Stimulated activated CD8-positive, alpha-beta memory T cell treated with anti-CD3 and anti-CD28 coated beads, Interleukin-4, amount 100 ng/mL, for 1 hour (primary cell): ENCODE measurements at places on chromosomes 6 and 20.

GRCh38 chr6:107152638-107153430 is 37.5 kb upstream of the BEND3 start:
- DNase-seq, result no peak

DNA sequence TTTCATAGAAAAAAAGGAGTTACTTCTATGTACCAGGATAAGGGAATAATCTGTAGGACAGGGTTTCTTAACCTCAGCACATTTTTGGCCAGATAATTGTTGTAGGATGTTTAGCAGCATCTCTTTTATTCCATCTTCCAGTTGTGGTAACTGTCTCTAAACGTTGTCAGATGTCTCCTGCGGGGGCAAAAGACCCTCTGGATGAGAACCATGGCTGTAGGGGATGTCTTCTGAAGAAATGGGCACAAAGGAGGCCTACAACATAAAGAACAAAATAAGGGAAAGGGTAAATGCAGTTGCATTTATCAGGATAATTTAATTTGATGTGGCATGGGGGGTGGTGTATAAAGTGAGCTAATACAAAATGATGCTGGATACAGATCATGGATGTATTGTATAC is 4.1 kb upstream of the FBXO5 start:
- no peak for DNase-seq

GRCh38 chr6:34961574-34961973 is 72.5 kb downstream of the ANKS1A start:
- no peak for DNase-seq

DNA sequence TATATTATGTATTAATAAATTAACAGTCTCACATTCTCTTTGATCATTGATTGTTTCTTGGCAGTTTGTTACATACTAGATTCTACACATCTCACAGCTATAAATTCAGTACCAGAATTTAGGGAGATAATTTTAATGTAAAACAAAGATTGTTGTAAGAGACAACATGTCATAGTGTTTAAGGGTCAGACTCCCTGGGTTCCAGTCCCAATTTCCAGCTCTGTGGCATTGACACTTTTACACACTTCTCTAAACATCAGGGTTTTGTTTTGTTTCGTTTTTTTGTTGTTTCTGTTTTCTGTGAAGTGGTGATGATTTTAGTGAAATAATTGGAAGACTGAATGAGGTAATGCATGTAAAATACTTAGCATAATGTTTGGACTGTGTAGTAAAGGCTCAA is 19.9 kb downstream of the ADGRB3 start:
- DNase-seq, result no peak

DNA sequence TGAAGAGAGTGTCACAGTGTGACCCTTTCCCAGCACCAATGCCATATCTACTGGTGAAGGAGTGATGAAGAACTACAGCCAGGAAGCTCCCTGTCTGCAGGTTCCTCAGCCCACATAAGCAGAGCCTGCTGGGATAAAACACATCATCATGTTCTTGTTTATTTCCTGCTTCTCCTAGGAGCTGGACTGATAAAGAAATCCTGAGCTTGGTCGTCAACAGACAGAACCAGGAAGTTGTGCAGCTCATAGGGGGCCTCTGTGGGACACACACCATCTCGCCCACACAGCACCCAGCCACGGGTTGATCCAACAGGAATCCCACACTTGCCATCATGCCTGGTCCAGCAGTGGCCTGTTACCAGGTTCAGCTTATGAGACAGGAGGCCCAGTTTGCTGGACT is 2.8 kb upstream of the CSTL1 start:
- DNase-seq, result no peak

DNA sequence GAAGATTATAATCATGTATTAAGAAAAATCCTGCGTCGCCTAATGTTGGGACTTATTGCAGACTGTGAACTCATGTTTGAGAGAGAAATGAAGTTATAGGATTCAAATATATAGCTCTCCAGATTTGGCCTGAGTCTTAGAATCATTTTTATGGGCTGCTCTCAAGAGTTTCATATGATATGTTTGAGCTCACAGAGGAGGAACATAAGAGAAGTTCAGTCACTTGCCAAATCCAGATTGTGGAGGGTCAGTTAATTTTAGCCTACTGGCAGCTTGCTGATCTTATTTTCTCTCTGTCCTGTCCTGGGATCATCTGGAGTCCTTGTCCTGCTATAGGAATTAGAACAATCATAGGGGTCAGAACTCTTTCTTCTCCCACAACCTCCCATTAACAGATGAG is 186.1 kb upstream of the SUPT3H start:
- no peak for DNase-seq

- no peak for DNase-seq
These were observed 89.7 kb downstream of the MDGA1 start for GRCh38 chr6:37607944-37608343.

DNA sequence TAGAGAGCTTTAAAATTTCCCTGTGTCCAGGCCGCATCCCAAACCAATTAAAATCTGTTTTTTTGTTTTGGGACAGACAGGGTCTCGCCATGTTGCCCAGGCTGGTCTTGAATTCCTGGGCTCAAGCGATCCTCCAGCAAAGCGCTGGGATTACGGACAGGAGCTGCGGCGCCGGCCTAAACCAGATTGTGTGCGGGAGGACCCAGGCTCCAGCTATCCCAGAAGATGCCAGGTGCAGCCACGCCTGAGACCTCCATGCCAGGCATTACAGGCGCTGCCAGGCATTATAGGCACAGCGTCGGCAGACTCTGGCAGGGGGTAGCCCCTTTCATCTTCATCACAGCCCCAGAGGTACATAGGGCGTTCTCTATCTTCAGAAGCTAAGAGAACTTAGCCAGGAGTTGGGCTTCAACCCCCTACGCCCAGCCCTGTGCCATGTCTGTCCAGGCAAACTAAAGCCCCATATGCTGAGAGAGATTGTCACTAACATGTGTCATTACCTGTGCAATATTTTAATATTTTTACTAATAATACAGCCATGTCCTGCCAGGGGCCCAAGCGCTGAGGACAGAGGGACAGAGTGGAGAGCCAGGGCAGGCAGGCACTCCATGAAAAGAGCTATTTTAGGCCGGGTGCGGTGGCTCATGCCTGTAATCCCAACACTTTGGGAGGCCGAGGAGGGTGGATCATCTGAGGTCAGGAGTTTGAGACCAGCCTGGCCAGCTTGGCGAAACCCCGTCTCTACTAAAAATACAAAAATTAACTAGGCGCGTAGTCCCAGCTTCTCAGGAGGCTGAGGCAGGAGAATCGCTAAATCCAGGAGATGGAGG is 9.8 kb upstream of the GRM4 start:
- DNase-seq, result no peak

- no peak for DNase-seq
These were observed 29.0 kb downstream of the DAAM2 start for GRCh38 chr6:39821046-39821740.

DNA sequence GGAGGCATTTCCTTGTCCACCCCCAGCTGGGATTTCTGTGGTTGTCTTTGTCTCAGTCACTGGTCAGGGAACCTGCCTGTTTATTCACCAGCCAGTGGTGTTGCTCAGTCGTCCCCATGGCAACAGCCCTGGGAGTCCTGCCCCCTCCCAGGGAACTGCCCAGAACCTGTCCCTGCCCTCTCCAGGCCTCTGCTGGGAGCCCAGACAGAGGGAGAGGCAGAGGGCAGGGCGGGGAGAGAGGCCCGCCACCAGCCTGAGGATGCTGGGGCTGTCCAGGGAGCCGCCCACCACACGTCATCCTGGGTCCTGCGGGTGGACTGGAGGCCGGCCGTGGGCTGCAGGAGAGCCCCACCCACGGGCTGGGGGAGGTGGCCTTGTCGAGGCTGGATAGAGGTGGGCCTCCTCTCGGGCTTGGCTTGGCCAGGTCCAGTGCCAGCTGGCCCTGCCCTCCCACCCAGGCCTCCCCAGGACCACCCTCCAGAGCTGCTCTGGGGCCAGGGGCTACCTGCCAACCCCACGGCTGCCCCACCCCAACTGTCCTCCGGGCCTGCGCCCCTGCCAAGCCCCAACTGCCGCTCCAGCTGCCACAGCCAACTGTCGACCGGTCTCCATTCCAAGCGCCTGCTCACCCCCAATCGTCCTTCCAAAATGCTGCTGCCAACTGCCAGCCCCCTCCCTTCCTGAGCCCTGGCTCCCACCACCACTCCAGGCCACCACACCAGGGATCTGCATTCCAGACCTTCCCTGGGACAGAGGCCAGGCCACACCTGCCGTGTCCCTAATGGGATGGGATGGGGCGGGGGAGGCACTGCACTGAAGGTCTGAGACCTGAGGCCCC is 4.2 kb upstream of the ZBTB46 start:
- no peak for DNase-seq

DNA sequence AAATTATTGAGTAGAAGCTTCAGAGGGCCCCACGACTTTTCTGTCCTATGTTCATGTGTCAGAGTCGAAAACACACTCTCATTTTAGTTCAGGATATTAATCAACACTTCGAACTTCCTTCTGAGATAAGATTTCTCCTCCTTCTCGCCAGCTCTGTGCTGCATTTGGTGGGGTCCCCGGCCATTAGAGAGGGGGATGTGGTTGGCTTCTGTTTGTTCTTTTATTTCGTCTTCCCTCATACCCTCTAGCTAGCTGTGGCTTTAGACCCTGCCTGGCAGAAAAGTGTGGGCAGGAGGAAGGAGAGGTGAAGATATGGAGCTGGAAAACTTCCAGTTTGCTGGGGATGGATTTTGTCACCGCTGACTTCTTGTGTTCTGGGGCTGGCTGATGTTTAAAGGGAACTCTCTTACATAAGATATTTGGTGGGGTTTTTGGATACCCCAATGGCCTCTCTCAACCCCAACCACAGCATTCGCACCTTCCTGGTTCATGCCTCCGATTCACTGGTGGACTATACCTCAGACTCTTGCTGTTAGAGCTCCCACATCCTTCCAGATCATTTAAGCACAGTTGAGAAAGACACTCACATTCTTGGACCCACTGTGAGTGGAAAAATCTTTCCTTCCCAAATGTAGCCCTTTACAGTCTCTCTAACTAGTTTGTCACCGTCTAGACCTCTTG is 30.7 kb upstream of the TMX4 start:
- DNase-seq, result no peak

DNA sequence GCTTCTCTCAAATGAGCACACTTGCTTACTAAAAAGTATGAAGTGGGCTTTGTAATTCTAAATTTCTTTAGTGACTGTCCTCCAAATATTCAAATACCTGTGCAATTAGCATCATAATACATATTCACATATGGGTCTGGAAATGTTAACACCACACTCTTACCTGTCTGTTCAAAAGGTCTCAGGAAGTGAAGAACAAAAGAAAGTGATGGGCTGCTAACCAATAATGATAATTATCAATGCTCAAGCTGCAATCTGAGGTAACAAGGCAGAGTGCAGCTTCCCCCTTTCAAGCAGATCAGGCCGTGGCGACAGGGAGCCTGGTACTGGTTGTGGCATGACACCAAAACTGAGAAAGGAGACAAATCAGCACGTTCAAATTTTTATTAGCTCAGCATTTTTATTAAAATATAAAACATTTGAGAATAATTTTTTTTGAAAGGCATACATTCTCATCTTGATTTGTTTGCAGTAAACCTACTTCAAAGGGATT is 1044.7 kb upstream of the EPHA7 start:
- DNase-seq, result no peak

- no peak for DNase-seq
These were observed 90.7 kb downstream of the ANKRD60 start for GRCh38 chr20:58137651-58138265.

GRCh38 chr6:47169785-47170616 is 127.9 kb upstream of the ADGRF1 start:
- DNase-seq, result no peak

DNA sequence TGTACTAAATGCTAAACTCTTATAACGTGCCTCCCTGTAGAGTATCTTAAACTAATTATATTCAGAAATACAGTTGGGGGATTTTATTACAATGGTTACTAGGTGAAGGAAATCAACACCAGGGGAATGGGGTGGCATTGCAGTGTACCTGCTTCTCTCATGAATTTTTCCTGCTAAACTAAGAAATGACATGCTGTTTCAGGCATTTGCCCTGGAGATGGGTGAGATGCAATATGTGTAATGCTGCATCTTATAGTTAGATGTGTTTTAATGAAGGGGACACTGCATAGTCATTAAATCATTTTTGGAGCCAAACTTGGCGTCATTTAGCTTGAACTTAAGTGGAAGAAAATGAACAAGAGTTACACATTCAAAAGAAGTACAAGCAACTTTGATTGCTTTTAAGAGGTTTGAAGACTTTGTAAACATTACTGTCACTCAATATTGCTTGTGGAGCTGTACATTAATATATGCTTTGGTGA is 4.3 kb downstream of the EYA4 start:
- DNase-seq, result no peak

GRCh38 chr20:63747622-63748069 is 8.1 kb downstream of the SLC2A4RG start:
- no peak for DNase-seq

GRCh38 chr20:4325548-4326187 is 310.3 kb upstream of the RNF24 start:
- DNase-seq, result no peak

DNA sequence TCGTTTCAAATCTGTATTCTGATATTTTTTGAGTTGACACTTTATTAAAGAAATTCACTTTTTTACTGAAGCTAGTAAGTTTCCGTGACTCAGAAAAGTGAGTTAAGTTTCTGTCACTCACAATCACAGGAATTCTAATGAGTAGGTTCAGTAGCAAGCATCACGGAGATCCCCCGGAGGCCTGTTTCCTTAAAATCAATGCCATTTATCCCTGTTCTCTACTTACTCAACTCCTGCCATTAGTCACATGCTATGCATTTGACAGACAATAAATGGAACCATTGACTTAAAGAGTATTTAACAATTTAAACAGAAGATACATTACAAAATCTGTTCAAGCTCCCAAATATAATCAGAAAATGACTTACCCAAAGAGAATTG is 9.1 kb downstream of the SLC18B1 start:
- no peak for DNase-seq

GRCh38 chr6:151409679-151410078 is 18.3 kb upstream of the ZBTB2 start:
- no peak for DNase-seq

DNA sequence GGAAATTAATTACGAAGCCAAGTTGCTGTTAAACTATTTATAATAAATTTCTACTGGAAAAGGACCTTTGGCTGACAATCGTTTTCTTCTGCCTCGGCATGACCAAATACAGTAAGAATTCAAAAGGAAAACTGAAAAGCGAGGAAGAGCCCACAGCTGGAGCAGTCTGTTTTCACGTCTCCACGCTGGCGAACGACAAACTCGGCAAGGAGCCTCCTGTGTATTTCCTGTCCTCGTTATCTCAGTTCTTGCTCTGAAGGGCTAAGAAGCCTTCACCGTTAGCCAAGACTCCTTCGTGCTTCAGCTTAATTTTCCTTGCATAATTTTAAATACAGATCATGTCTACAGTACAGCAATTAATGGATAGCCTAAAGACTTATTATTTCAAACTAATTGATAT is 214.3 kb upstream of the PLCB4 start:
- DNase-seq, result no peak

DNA sequence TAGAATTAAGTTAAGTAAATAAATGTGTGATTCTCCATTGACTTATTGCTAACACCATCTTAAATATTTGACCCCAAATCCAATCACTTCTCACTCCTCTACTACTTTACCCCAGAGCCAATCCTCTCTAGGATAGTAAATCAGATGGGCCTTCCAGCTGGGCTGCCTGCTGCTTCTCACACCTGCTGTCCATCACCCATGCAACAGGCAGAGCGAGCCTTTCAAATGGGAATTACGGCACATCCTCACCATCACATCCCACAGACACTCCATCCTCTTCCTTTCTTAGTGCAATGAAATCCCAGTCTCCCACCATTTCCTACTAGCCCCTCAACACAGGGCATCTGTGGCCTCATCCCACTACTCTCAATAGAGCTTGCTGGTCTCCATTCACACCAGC is 34.0 kb downstream of the HLA-F start:
- no peak for DNase-seq

- DNase-seq, result no peak
These were observed 68.5 kb upstream of the FOXO3 start for GRCh38 chr6:108492131-108492766.
